ENCODE measurements at places on chromosomes 6 and 20.

- DNase-seq, result no peak
Observed at GRCh38 chr20:36497856-36498255, 43.5 kb upstream of the MYL9 start.

GRCh38 chr6:142235791-142236190 lies 66.0 kb upstream of the ADGRG6 start:
- no peak for DNase-seq

GRCh38 chr6:20148433-20148832 lies 63.8 kb downstream of the MBOAT1 start:
- DNase-seq, result peak; percentile 68

- no peak for DNase-seq
Observed at GRCh38 chr6:99993533-99994251, at the start of gene MCHR2. Gene MCHR2, minus strand, starts transcription at chr6:99994223. Its CDS starts 38,076 bp downstream, at chr6:99956147.

- DNase-seq, result no peak
Observed at GRCh38 chr20:11585752-11586352, 331.8 kb upstream of the BTBD3 start.

DNA sequence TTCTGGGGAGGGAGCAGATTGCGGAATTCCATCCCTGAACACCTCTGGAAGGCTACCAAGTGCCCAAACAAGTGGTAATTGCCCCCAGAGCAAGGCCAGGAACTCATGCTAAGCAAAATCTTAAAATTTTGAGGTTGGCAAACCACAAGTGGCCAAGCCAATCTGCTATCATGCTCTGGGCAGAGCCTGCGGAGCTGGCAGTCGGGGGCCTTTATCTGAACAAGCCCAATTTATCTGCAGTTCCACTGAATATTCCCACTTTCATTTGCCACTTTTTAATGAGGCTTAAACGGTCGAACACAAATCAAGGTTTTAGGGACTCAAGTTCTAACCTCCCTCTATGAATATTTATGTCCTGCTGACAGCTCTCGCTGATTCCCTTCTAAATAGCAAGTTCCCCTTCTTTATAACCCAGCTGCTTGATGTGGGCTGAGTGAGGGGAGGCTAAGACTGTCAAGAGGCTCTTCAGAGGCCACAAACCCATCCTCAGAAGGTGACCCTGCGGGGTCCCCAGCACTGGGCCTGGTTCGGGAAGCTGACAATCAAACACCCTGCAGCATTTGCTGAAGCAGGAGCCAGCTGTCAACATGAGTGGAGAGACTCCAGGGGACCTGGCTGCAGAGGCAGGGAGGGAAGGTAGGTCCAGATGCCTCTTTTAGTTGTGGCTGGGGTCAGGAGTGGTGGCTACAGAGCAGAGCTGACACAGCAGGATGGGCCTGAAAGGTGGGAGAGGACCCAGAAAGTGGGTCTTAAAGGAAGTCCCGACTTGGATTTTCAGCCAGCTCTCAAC lies 11.9 kb downstream of the CCDC167 start:
- no peak for DNase-seq

DNA sequence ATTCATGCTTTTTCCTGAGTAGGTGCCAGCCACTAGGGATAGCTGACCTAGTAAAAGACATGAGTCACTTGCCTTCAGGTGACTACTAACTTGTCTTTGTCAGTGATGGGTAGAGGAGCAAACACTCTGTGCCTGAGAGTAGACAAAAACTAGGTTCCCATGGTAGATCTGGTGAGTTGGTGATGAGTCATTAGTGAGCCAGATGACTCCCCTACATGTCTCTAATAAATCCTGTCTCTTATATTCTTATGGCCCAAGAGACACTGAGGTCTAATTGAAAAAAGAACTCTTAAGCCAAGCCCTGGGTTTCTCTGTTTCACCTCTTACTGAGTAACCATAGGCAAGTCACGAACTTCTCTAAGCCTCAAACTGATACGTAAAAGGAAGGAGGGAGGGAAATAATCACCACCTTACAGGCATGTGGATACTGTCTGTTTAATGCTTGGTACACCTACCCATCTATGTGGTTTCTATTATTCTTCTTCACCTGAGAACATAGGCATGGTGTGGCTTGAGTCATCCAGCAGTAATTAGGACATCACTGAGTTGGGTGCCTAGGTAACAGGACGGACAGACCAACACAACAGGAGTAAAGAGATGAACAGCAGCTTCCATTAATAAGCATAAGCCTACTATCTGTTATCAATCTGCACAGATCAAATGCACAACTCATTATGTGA lies 20.3 kb downstream of the TTPAL start:
- DNase-seq, result peak; percentile 17

GRCh38 chr6:71289802-71290175 lies 1.2 kb downstream of the OGFRL1 start:
- no peak for DNase-seq

GRCh38 chr6:147891671-147892070 lies 383.2 kb downstream of the SAMD5 start:
- no peak for DNase-seq

All from suppressor macrophage treated with lipopolysaccharide for 4 hours (primary cell).